NCI-H1930 (cell line): ENCODE measurements at places on chromosomes 2 and 18.

GRCh38 chr2:102442967-102443828 lies 20.2 kb downstream of the IL18RAP start:
- peak; percentile 11 for DNase-seq

GRCh38 chr18:62763101-62763521 lies 47.8 kb downstream of the PHLPP1 start:
- no peak for DNase-seq

GRCh38 chr18:78228974-78229373 lies 750.6 kb upstream of the SALL3 start:
- no peak for DNase-seq

DNA sequence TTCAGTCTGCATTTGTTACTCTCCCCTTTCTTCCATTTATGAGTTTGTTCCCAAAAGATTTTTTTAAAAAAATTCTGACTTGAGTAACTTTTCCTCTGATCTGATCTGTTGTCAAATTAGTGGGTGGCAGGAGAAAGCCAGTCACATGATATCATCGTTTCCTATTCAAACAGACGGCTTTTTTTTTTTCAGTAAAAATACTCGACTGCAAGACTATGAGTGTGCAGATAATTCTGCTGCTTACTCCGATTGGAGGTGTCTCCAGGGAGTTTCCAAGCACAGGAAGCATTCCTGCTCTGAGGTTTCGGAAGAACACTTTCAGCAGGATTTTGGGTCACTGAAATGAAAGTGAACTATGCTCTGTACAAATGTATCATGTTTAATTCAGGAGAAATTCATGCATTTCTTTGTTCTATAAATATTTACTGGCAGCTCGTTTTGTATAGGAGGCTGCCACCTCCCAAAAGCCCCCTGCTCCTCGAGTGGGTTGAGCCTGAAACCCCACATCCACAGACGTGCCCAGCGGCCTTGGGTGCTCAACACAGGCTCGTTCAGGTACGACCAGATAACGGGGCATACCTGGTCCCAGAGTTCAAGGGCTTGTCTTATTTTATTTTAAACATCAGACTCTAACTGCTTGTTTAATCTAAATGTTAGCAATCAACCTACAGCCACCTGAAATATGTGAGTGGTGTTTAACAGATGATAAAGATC lies 126.9 kb upstream of the ZNF516 start:
- peak; percentile 52 for DNase-seq

DNA sequence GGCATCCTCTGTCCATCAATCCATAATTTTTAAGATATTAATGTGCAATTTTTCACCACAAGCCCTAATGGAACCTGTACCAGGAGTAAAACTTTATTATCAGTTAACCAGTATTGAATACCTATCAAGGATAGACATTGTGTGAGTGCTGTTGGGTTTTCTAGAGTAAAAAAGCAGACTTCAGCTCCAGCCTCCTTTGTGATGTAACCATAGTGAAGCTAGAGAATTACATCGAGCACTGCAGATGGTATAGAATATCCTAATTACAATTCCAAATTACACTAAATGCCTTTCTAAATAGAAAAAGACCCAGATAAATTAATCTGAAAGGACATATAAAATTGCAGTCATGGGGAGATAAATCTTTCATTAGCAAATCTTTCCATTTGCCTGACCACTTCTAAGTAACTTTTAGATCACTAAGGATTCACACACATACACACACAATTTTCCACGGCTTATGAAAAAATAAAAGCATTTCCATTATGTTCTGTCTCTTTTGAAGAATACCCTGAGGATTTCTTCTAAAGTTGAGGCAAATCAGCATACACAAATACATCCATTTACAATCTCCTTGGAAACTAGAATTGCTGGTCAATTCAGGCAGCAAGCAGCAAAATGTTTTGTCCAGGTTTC lies 117.1 kb upstream of the TANK start:
- DNase-seq: peak; percentile 29

DNA sequence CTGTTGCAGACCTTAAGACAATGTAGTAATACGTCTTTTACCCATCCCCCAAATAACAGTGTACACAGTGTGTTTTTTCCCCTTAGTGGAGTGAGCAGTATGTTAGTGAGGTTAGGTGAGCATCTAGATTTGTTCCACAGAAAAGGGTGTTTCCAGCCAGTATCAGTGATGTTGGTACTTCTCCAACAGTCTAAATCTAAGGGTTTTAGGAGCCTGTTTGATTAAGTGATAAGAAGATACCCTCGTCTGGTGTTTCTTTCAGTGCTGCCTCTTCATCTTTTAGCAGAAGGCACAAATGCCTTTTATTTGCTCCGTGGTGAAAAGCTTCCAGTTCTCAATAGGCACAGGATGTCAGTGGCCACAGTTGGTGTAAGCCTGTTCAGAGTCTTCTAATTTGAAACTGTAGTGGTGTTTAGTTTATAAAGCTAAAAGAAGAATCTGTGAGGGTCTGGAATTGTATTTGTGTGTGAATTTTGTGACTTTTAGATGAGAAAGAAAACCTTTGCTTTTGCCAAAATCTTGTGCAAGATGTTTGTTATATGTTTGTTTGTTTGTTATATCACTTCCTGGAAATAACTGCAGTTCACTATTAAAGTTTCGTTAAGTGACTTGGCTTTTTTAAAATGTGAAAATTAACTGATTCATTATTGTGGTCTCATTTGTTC lies 71.2 kb downstream of the MAP4K4 start:
- no peak for DNase-seq

DNA sequence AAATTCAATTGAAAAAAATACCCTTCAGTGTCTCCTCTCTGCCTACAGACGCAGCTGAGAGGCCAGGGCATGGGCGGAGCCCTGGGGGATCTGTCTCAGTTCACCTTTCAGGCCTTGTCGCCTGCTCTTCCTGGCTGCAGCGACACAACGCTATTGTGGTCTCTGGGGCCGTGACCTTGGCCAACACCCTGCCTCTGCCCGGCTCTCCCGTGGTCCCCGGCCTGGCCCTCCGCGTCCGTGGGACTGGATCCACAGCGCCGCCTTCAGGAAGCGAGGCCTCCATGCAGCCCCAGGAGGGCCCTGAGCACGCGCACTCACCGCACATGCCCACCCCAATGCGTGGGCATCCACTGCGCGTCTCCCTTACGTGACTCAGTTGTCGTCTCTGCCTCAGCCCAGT lies 81.1 kb downstream of the MRPS9 start:
- DNase-seq: no peak

- DNase-seq: no peak
Measured at GRCh38 chr2:23073671-23074070, 311.3 kb upstream of the KLHL29 start.

GRCh38 chr18:58949031-58949430 lies 84.4 kb downstream of the ZNF532 start:
- no peak for DNase-seq

- no peak for DNase-seq
Measured at GRCh38 chr2:133992454-133992853, 261.4 kb upstream of the MGAT5 start.

DNA sequence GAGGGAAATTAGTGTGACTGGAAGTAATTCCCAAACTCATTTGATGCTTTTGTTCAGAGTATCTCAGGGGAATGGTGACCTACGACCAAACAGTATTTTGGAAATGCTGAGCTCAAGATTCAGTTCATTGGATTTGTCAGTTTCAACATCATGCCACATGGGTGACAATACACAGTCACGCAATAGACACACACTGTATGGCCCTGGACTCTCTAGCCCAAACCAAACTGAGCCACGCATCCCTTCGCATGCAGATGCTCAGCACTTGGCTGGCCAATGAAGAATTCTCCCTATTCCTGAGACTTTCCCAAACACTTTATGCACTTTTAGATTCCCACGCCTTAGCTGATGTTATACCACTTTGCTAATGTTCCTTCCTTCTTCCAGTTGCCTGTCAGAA lies 10.0 kb downstream of the PDE1A start:
- no peak for DNase-seq

GRCh38 chr2:231470246-231470900 lies 6.1 kb upstream of the NCL start:
- DNase-seq: no peak

DNA sequence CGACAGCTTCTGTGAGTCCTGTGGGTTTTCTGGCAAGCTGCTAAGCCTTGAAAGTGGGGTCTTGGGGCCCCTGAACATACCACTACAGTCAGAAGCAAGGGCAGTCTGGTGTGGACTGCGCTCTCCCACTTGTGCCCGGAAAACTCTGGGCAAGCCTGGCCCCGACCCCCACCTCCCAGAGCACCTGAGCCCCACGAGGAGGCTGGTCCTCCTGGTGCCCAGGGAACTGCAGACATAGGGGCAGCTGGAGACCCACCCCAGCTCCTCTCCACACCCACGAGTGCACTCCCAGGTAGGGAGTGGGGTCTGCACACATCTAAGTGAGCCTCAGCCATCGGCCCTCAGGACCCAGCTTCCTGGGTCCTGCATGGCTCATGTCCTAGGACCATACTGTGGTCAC lies 16.2 kb upstream of the GPC1 start:
- DNase-seq: no peak

- no peak for DNase-seq
Measured at GRCh38 chr2:117972476-117973123, 41.3 kb downstream of the CCDC93 start.

DNA sequence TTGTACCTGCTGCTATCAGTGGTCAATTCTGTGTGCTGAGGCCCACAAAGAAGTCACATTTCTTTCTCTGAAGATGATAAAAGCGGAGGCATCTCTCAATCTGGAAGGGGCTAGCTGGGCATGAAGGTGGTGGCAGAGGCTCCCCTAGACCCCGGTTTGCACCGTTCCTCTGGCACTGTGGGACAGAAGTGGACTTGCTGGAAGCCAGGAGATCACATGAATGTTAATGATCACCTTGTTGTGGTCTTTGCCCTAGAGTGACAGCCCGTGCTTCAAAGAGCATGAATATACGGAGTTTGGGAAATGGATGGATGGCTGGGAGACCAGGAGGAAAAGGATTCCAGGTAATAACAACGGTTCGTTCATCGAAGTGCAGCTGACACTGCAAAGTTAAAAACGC lies 20.2 kb downstream of the ALLC start:
- DNase-seq: no peak

- DNase-seq: no peak
Measured at GRCh38 chr2:127454595-127455565, 36.7 kb downstream of the PROC start.

GRCh38 chr2:41621095-41621494 lies 426.7 kb upstream of the PKDCC start:
- DNase-seq: peak; percentile 3

GRCh38 chr2:24162494-24162893 lies 12.4 kb upstream of the FAM228A start:
- DNase-seq: no peak

DNA sequence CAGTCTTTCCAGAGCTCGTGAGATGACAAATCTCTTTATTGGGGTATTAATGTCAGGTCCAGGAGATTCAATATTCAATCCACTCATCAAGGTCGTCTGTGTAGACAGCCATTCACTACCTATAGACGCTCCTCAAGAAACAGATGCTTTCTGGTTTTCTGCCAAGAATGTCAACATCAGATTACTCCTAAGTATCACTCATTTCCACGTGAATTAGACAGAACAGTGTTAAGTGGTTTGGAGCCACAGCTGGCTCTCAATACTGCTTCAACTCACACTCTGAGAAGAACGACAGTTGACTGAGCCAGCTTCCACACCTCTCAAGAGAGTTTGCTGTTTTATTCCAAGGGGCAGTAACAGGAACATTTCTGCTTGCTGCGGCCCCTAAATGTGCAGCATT lies 113.5 kb upstream of the NEDD4L start:
- DNase-seq: no peak

DNA sequence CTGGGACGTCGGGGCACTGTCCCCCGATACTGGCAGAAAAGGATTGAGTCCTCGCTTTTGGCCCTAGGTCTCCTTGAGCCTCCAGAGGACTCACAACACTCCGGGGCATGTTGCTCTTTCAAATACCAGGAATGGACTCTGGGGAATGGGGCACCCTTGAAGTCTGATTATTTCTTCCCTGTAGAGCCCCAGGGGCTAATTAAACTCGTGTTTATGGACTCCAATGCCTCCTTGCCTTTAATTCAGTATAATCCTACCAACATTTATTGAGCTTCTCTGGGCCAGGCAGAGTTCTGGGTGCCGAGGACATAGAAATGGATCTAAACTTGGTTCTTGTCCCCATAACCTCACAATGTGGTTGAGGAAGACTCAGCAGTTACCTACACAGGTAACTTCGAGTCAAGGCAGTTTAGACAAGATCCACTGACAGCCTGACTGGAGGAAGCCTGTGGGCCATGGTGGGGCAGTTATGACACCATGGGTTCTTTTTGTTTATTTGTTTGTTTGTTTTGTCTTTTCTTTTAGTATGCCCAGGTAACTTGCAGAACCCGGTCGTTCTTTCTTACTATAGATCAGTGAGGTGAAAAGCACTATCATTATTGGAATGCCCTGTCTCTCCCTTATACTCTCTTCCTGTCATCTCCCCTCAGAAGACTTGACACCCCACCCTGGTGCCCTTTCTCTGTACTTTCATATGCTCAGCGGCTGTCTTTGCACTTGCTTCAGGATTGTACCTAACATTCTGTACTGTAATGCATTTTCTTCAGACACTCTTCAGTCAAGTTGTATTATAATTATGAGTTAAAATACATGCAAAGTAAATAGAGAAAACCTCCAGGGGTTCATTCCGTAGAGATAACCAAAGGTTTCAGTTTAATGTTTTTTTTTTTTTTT lies 3.2 kb downstream of the CFLAR start:
- DNase-seq: no peak

DNA sequence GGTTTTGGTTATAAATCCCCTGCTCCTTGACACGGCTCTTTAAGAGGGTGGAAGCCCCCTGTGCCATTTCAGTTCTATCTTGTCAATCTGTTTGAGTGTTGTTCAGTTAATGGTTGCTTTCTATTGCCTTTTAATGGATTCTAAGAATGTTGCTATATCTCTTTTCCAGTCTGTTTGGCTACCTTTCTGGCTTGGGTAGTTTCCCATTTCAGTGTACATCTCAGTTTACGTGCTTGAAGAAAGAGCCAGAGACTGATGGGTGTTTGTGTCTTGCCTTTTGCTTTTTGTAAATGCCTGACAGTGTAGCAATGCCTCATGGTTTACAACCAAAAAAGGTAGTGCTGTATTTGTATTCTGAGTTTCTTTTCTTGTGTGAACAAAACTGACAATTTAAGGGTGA lies 45.3 kb downstream of the SPATS2L start:
- no peak for DNase-seq

DNA sequence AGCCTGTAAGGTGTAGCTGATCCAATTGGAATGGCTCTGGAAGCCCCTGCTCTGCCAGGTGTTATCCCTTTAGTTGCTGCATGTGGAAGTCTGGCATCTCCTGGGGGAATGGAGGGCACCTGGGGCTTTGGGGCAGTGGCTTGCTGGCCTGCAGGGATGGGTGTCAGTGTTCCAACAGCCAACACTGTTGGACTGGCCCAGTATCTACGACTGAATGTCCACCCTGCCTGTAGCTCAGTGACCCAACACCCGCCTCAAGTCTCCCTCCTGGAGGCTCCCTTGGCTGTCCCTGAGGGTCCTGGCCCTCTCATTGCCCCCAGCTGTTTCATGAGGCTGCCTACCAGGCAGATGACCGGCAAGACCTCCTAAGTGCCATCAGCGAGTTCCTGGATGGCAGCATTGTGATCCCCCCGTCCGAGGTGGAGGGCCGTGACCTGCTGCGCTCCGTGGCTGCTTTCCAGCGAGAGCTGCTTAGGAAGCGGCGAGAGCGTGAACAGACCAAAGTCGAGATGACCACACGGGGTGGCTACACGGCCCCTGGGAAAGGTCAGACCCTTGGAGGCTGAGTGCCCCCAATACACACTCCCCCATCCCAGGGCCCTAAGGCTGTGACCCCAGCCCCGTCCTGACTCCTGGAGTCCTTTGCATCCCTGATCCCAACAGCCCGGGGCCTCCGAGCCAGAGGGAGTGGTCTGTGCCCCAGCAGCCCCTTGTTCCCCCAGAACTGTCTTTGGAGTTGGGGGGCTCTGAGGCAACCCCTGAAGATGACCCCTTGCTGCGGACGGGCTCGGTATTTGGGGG lies 7.7 kb downstream of the SLC4A3 start:
- DNase-seq: no peak

- no peak for DNase-seq
Measured at GRCh38 chr2:20465716-20466394, 19.0 kb downstream of the RHOB start.
